ENCODE measurements at places on chromosomes 13 and 19.

- no peak overlapping the region for H3K4me3 ChIP-seq
- no peak overlapping the region for H3K27ac ChIP-seq
- no peaks in the 10 kb centered on the region for H3K4me1 ChIP-seq
- 0 out of 2 replicates have a peak, but pooled peaks cover 3% of the 10 kb centered on the region for H3K36me3 ChIP-seq
Measured at GRCh38 chr19:50792272-50793250, 2.3 kb downstream of the ACP4 start.

DNA sequence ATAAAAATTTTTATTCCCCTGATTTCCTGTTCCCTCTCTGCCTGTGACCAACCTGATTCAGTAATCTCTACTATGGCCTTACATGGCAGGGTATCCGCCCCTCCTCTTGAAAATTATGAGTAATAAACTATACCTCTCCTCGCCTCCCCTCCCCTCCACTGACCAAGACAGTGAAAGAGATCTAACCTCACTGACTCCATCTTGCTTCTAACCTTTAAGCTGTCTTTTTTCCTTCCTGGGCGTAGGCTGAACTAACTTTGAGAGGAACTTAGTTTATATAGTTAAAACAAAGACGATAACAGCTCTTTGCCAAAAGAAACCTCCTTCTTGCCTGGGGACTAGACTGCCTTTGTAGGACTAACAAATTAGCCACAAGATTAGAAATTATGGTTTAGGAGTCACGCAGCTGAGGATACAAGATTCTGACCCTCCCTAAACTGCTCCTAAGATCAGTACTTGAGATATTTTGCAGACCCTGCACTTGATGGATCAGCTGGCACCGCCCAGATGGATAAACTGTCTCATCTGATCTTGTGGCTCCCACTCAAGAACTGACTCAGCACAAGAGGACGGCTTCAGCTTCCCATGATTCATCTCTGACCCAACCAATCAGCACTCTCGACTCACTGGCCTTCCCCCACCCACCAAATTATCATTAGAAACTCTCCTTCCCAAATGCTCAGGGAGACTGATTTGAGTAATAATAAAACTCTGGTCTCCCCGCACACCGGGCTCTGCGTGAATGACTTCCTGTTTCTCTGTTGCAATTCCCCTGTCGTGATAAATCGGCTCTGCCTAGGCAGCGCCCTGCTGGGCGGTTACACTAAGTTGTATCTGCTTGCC lies 187.1 kb downstream of the TDRD3 start:
- no peaks in the 10 kb centered on the region for H3K36me3 ChIP-seq
- peak overlapping the region; percentile 31 for H3K4me3 ChIP-seq
- peak overlapping the region; percentile 58 for H3K27ac ChIP-seq
- peak; percentile 20 for DNase-seq
- H3K4me1 ChIP-seq: peaks cover 30% of the 10 kb centered on the region
- peaks cover 8% of the 10 kb centered on the region for H3K27me3 ChIP-seq

DNA sequence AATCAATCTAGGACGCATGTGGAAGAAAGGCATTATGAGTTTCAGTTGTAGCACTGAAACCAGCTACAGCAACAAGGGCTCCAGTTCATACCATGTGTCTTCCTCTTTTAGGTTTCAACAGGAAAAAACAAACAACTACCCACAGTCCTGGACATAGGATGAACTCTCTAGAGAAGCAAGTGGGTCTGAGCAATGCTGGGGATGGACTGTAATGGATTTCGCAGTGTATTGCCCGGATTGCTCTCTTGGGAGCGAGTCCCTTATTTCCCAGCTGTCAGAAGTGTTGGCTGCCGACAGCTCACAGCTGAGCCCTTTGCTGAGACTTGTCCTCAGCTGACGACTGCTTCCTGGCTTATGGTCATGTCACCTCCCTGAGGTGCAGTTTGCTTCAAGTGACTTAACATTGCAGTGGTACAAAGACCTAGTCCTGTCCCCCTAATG lies 12.1 kb upstream of the MYCBP2 start:
- no peak overlapping the region for H3K27ac ChIP-seq
- no peaks in the 10 kb centered on the region for H3K36me3 ChIP-seq
- no peak overlapping the region for H3K4me3 ChIP-seq
- H3K27me3 ChIP-seq: peaks cover 11% of the 10 kb centered on the region
- DNase-seq: no peak

- no peak for DNase-seq
- H3K36me3 ChIP-seq: no peaks in the 10 kb centered on the region
- H3K4me1 ChIP-seq: peaks cover 55% of the 10 kb centered on the region
- H3K4me3 ChIP-seq: no peak overlapping the region
Measured at GRCh38 chr13:73230716-73231115, 171.9 kb downstream of the KLF5 start.

GRCh38 chr13:22461854-22462490 lies 718.8 kb upstream of the SGCG start:
- no peaks in the 10 kb centered on the region for H3K36me3 ChIP-seq
- no peak overlapping the region for H3K27ac ChIP-seq
- DNase-seq: no peak
- no peaks in the 10 kb centered on the region for H3K27me3 ChIP-seq

- peaks cover 11% of the 10 kb centered on the region for H3K36me3 ChIP-seq
- H3K27ac ChIP-seq: no peak overlapping the region
- no peaks in the 10 kb centered on the region for H3K27me3 ChIP-seq
- no peaks in the 10 kb centered on the region for H3K4me1 ChIP-seq
- no peak overlapping the region for H3K4me3 ChIP-seq
- no peak for DNase-seq
Measured at GRCh38 chr19:1953037-1953436, 12.1 kb downstream of the CSNK1G2 start.

DNA sequence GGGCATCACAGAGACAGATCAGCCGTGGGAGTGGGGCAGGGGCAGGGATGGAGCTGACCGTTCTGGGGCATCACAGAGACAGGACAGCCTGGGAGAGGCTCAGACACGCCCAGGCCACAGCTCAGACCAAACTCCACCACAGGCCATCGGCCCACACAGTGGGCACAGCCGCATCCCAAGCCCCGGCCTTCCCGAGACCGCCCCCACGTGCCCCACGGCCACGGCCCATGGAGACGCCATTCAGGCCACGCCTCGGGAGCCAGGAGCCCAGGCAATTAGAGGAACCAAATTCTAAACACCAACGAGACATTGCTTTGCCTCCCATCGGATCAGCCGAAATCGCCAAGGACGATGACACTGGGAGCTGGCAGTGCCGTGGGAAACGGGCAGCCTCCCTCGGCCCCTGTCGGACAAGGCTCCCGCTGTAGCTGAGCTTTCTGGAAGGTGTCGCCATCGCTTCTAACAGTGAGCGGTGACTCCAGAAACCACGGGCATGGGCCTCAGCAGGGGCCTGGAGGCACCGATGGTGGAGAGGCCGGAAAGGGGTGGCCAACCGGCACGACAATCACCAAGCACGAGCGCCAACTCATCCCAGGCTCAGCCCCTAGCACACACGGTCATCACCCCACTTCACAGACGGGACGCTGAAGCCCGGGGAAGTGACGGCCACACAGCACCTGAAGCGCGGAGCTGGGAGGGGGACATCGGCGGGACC lies 2.4 kb downstream of the PIP5K1C start:
- no peak for DNase-seq
- H3K36me3 ChIP-seq: no peaks in the 10 kb centered on the region
- H3K27me3 ChIP-seq: peaks cover under 1% of the 10 kb centered on the region
- H3K4me3 ChIP-seq: peak overlapping the region; percentile 98
- H3K27ac ChIP-seq: peak overlapping the region; percentile 89

DNA sequence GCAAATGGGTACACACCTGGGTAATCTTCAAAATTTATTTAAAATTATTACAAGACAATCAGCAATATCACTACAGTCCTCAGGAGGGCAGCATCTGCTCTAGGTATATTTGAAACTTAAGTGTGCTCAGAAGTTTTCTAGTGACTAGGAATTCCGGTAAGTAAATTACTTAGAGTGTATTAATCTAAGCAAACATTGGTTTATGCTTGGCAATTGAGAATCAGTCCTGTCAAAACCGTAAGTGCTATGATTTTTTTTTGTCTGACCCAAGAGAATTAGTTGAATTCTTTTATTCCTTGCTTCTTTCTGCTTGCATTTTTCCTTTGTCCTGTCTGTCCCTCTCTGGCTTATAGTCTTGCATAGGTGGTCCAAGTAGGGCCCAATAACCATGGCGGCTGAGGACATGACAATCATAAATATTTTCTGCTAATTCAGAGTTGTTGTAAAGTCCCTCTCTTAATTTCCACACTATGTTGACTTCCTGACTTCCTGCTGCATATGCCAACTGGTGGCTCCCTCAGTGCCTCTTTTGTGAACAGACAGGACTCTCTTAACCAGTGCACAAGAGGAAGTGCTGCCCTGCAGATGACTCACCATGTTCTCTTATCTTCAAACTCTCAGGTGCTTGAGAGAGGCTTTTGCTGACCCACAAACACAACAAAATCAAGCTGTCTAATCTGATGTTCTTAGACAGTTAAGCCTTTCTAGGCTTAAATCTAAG lies 82.2 kb downstream of the SLAIN1 start:
- no peak overlapping the region for H3K4me3 ChIP-seq
- no peaks in the 10 kb centered on the region for H3K36me3 ChIP-seq
- H3K27ac ChIP-seq: no peak overlapping the region
- peaks cover 5% of the 10 kb centered on the region for H3K27me3 ChIP-seq
- peak; percentile 21 for DNase-seq

- H3K27me3 ChIP-seq: peaks cover 2% of the 10 kb centered on the region
- no peak overlapping the region for H3K27ac ChIP-seq
- peaks cover 14% of the 10 kb centered on the region for H3K4me1 ChIP-seq
- peaks cover 5% of the 10 kb centered on the region for H3K36me3 ChIP-seq
- DNase-seq: no peak
Measured at GRCh38 chr19:8512115-8512967, 1.6 kb downstream of the ZNF414 start.

GRCh38 chr19:41298348-41298964 lies 11.5 kb upstream of the CCDC97 start:
- peaks cover 56% of the 10 kb centered on the region for H3K4me1 ChIP-seq
- H3K4me3 ChIP-seq: peak overlapping the region; percentile 49
- DNase-seq: peak; percentile 94
- H3K27ac ChIP-seq: peak overlapping the region; percentile 98
- peaks cover 9% of the 10 kb centered on the region for H3K27me3 ChIP-seq
- H3K36me3 ChIP-seq: peaks cover 71% of the 10 kb centered on the region

DNA sequence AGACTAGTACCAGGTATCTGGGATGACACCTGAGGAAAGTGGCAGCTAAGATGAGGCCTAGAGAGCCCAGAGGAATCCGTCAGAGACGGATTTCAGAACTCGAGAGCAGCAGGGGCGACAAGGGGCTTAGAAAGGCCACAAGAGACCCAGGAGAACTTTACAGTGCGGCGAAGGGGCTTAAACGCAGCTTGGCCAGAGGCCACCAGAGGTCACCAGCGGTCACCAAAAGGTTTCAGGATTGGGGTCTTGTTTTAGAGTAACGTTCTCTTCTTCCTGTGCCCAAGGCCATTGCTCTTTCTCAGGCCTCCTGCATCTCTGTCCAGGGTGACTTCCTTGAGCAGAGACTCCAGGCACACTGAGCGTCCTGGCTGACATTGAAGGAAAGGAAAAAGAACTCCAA lies 2.2 kb downstream of the ZSCAN22 start:
- no peak for DNase-seq
- H3K27ac ChIP-seq: no peak overlapping the region
- peaks cover 4% of the 10 kb centered on the region for H3K36me3 ChIP-seq

GRCh38 chr13:77985866-77986636 lies 67.4 kb upstream of the EDNRB start:
- no peaks in the 10 kb centered on the region for H3K4me1 ChIP-seq
- H3K4me3 ChIP-seq: no peak overlapping the region
- no peaks in the 10 kb centered on the region for H3K36me3 ChIP-seq
- H3K27ac ChIP-seq: no peak overlapping the region

Data from HFFc6 (cell line).